ENCODE measurements at places on chromosomes 11 and 22.

DNA sequence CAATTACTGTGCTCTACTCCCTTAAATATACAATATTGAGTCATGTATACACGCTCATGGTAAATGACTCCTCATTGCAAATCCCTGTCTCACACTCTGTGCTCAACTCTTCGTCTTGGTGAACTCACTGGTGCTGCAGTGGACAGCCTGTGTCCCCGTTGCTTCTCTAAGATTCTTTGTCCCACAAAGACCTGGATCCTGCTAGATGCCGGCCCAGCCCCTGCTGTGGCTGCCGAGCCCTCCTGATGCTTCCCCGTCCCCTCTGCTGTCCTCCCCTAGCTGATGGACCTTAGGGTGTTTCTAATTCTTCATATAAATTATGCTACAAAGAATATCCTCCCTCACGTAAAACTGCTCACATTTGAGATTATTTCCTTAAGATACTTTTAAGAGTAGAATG, 5.5 kb downstream of the APOL2 start:
- DNase-seq = no peak

DNA sequence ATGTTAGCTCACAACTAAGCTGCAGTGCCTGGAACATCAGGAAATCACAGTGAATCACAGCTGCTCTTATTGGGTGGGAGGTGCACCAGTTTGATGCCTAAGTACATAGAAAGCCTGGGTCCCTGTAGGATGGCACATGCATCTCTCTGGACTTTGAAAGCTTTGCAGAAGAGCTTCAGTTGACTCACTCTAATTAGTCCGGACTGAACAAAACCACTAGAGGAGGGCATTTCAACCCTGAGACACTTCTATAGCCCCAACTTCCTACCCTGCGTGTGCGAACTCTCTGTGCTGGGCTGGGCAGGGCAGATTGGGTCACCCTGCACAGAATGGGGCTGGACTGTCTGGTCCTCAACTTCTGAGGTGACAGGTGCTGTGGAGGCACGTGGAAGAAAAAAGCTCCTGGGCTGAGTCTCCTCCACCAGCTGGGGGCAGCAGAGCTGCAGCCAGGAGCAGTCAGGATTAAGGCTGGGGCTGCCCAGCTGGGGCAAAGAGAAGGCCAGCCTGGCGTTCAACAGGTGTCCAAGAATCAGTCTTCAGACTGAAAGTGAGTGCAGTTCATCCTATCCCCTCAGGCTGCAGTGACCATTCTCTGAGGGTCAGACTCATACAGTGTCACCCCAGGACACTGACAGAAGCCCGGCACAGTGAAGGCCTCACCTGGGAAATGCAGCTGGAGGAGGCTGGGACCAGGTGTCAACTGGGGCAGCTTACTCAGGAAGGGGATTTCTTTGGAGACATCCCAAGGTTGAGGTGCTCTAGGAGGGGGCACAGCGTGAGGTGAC, 22.1 kb downstream of the GGTLC2 start:
- peak; percentile 35 for DNase-seq

GRCh38 chr22:23351321-23351720, 171.0 kb downstream of the BCR start:
- DNase-seq = no peak

GRCh38 chr11:10488934-10489691, 34.0 kb downstream of the AMPD3 start:
- peak; percentile 17 for DNase-seq

DNA sequence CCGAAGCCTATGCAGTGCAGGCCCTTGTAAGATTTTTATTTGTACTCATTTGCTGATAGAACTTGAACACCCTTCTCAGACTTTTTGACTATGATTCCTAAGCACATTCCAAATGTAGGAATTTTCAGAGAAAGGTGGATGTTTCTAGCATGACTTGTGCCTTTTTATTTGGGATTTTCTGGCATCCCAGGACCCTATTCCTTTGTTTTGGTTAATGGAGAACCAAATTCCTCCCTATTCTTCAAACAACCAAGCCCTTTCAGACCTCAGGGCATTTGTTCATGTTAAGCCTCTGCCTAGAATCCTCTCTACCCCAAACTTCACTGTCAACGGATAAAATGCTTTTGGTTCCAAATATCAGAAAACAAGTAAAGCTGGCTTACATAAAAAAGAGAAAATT, 371.1 kb downstream of the DDX10 start:
- DNase-seq = no peak

- no peak for DNase-seq
Observed at GRCh38 chr11:125079878-125080530, 16.9 kb downstream of the SLC37A2 start.

DNA sequence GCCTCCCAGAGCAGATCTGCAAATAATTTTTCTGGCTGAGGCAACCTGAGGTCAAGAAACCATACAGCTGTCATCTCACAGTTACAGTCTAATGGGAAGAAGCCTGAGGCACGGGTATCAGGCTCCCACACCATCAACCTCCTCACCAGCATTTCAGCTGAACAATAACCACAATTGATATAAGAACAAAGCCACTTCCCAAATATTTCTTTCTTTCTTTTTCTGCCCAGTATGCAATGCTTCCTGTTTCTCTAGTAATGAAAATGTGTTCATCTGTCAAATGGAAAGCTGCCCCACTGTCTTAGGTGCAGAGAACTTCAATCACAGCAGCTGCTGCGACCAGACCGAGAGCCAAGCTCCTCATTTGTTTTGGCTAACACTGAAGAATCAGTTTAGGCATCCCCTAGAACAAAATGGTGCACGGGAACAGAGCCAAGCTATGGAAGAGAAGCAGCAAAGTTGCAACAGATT, 108.4 kb downstream of the BLID start:
- no peak for DNase-seq

- no peak for DNase-seq
Observed at GRCh38 chr11:47222696-47223095, 7.9 kb downstream of the DDB2 start.

GRCh38 chr11:71125150-71125549, 127.2 kb downstream of the SHANK2 start:
- no peak for DNase-seq

DNA sequence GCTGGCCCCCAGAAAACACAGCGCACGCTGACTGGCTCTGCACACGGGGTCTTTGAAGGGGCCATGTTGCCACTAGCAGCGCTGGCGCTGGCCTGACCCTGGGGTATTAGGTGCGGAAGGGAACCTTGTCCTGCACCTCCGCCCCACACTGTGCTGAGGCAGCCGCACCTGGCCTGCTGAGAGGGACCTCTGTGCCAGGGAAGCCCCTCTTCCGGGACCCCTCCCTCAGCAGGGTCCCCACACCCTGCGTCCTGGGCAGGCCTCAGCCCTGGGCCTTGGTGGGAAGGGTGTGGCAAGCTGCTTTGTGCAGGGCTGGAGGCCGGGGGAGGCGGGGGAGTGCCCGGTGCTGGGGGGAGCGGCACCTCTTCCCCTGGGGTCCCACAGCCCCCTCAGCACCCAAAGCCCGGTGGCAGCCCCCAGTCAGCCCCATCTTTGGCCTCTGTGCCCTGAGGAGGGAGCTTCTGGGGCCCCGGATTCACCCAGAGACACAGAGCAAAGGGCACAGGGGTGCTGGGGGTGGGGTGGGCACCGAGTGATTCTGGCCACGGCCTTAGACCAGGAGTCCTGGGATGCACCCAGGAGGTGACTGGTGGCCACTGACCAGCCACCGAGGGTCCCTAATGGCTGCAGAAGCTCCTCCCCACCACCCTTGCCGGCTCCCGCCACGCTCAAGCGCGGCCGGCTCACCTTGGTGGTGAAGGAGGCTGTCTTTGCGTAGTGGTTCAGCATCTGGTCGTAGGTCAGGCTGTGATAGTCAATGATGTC, 11.4 kb downstream of the TTLL8 start:
- DNase-seq = no peak

DNA sequence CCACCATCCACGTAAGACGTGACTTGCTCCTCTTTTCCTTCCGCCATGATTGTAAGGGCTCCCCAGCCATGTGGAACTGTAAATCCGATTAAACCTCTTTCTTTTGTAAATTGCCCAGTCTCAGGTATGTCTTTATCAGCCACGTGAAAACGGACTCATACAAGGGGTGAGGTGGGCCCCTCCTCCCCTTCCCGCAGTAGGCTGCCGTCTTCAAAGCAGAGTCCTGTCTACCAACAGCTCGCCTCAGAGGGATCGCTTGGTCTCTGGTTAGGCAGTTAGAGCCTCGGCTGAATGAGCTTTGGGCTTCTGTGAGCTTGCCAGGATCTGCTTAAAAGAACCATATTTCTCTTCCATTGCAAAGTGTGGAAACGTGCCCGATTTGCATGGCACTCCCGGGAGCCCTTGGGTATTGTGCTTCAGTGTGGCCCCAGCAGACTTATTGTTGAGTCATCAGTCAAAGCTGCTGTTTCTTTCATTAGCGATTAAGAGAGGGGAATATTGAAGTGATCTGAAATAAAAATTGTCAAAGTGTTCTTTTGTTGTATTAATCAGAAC, 338.3 kb downstream of the TBC1D22A start:
- no peak for DNase-seq

GRCh38 chr11:95296165-95296564, 65.2 kb upstream of the SESN3 start:
- no peak for DNase-seq

GRCh38 chr11:74550991-74551753, 41.2 kb upstream of the POLD3 start:
- DNase-seq = no peak

GRCh38 chr11:16973338-16973964, 40.8 kb downstream of the PLEKHA7 start:
- DNase-seq = no peak

DNA sequence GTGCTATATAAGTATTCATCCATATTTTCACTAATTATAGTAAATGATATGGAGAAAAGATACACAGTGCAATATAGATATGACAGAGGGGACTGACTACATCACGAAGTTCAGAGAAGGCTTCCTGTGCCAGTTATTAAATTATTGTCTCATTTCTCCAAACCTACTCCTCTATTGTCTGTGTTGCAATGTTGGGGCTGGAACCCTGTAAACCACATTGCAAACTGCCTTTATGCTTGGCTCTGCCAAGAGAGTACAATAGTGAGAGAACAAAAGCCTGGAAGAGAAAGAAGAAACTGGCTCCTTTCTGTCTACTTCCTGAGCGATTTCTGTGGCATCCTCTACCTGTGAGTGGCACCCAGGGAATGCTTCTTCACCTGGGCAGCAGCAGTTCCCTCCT, 46.4 kb downstream of the ME3 start:
- no peak for DNase-seq

DNA sequence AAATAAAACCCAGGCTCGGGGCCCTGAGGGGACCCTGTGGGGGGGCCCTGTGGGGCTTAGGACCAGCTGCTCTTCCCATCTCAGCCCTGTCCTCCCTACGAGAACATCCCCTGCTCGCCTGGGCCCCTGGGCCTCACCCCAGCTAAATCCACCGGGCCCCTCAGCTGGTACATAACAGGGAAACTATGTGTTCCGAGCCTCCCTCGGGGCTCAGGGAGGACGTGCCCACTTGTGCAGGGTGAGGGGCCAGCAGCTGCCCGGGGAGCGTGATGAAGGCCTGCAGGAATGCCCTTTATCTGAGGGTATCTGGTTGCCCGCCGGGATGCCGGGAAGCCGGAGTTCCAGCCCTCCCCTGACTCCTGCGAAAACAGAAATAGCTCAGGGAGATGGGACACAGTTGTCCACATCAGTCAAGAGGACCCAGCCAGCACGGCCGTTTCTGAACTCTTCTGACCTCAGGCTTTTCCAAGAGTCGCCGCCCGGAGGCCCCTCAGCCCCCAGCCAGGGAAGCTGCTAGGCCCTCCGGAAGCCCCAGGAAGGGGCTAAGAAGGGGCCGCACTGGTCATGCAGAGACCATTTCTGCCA, 20.6 kb downstream of the MRPL23 start:
- DNase-seq = no peak

- DNase-seq = no peak
Observed at GRCh38 chr22:17664414-17665055, 26.0 kb downstream of the BCL2L13 start.

DNA sequence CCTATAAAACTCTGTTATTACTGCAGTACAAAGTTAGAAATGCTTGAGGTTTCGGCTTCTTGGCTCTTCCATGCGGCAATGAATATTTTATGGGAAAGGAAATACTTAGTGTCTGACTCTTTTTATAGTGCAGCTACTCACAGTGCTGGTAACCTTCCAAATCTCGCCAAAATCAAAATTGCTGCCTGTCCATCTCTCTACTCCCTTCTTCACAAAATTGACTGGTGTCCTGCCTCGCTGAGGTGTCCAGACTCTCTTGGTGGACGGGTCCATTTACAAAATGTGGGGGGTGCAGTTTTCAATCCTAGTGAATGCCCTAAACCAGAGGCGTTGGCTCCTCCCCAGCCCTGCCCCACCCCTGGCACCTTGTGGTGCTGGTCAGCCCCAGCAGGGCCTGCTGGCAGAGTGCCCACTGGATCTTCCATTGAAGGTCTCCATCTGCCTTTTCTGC, 73.5 kb downstream of the ZBTB16 start:
- no peak for DNase-seq

GRCh38 chr11:127454856-127455255, 454.3 kb upstream of the KIRREL3 start:
- peak; percentile 44 for DNase-seq

GRCh38 chr11:18368221-18368620, 26.1 kb upstream of the LDHA start:
- no peak for DNase-seq

DNA sequence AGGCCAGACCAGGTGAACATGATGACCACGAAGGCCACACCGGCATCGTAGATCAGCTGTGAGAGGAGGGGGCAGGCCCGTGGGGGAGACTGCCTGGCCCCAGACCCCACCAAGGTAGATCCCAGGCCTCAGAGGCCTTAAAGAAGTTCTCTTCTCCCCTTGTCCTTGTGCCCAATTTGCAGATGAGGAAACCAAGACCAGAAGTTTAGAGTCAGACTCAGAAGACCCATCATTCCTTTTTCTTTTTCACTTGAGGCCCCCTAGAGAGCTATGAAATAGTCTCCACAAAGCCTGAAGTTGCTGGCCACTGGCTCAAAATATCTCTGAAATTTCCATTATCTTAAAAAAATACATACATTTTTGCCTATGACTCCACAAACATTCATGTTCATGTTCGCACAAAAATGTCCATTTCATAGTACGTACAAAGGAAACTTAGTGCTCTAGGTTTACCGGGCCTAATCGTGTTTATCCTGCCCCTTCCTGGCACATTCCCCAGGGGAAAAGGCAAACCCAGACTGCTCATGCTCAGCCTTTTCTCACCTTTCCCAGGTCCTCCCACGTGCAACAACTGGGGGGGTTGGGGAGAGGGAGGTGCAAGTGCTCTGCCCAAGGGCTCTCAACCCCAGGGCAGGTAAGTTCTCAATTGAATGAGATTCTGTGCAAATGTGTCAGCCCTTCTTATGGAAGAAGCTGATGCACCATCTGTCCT, 19.2 kb downstream of the SLC43A1 start:
- no peak for DNase-seq

- no peak for DNase-seq
Observed at GRCh38 chr22:41368543-41369423, 13.0 kb upstream of the TEF start.
